Activated T-helper 1 cell treated with anti-CD3 and anti-CD28 coated beads, Interleukin-12 subunit alpha, Interleukin-12 subunit beta, Interleukin-2, Interleukin-4 antibody, amounts not matched to agents 30 ng/mL and 10 ng/mL and 1 ng/mL, durations not matched to agents 14 hours and 24 hours and 36 hours (primary cell): ENCODE measurements at places on chromosomes 6 and 20. TPM values are rescaled to one million over a fixed set of nuclear protein-coding genes. Genes with fewer than 3 reads are reported as not detected.

GRCh38 chr6:128446497-128446896, 73.9 kb downstream of the PTPRK start:
- no peaks in the 10 kb centered on the region for H3K36me3 ChIP-seq
- H3K4me1 ChIP-seq, result no peaks in the 10 kb centered on the region
- DNase-seq, result no peak
- no peak overlapping the region for H3K4me3 ChIP-seq

GRCh38 chr20:37994512-37994911, 38.7 kb downstream of the TTI1 start:
- peaks cover 33% of the 10 kb centered on the region for H3K36me3 ChIP-seq
- no peak overlapping the region for H3K27ac ChIP-seq
- H3K4me3 ChIP-seq, result no peak overlapping the region
- DNase-seq, result no peak

- H3K4me3 ChIP-seq, result peak overlapping the region; percentile 100
- DNase-seq, result peak; percentile 90
- peaks cover 63% of the 10 kb centered on the region for H3K4me1 ChIP-seq
- peaks cover 38% of the 10 kb centered on the region for H3K36me3 ChIP-seq
Measured at GRCh38 chr6:31462964-31463870, 34.7 kb upstream of the MICB start.

DNA sequence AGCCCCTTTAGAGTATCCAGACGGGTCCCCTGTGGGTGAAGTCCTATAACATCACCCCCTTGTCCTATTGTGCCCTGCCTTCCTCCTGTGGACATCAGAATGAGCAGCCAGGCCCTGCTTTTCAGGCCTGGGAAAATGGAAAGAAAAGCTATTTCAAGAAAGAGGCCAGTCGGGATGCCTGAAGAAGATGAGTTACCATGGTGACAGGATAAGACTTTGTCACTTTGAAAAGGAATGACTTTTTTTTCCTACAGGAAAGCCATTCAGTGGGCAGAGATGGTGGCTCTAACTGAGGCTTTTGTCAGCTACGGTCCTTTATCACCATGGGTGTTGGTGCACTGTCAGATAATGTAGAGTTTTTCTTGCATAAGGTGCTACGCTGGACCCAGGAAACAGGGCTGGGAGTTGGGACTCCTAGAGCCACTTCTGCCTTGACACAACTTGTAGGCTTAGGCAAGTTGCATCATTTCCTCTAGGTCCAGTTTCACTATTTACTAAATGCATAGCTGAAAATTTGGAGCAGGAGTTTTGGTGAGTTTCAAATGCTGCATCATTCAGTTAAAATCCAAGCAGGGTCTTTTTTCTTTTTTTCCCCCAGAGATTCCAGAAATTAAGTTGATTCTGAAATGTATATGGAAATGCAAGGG, 293.6 kb upstream of the PRND start:
- H3K27ac ChIP-seq, result no peak overlapping the region
- no peak overlapping the region for H3K4me3 ChIP-seq
- H3K36me3 ChIP-seq, result peaks cover 2% of the 10 kb centered on the region

DNA sequence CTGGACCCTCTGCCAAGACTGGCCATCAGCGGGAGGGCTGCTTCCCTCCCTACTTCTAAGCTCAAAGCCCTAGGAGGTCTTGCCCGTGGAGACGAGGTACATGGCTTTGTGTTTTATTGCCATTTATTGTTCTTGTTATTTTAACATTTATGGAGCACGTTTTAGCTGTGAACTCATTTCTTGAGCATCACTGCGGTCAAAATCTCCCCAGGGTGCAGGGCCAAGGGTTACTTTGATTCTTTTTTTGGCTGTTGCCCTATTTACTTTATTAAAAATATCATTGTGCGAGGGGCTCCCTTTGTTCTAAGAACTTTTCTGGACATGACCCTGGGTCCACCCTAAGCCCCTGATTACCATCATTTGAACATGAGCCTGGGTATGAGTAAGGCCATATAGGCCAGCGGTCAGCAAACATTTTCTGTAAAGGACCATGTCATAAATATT, 51.6 kb downstream of the EYA2 start:
- H3K4me3 ChIP-seq, result no peak overlapping the region
- no peak overlapping the region for H3K27ac ChIP-seq
- H3K36me3 ChIP-seq, result no peaks in the 10 kb centered on the region
- DNase-seq, result no peak

- no peak overlapping the region for H3K27ac ChIP-seq
- no peak overlapping the region for H3K4me3 ChIP-seq
- no peaks in the 10 kb centered on the region for H3K4me1 ChIP-seq
- no peak for DNase-seq
Measured at GRCh38 chr6:46451343-46451742, 39.9 kb downstream of the RCAN2 start.

DNA sequence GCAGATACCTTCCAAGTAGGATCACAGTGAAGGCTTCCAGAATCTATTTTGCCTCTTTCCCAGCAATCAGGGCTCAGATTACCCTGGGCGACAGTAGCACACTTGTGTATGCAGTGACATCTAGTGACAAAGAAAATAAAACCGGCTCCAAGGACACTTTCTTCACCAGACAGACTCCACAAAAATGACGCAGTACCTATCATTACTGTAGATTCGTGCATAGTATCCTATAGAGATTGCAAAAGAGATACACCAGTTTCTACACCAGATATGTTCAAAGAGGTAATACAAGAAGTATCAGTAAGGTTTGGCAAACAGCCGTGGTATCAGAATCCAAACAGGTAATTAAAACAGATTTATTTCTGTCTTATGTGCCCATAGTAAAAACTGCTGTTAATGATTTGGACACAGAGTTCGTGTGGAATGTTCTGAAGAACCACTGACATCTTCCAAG, 600.4 kb upstream of the JAG1 start:
- H3K4me3 ChIP-seq, result no peak overlapping the region
- no peaks in the 10 kb centered on the region for H3K4me1 ChIP-seq
- no peak overlapping the region for H3K27ac ChIP-seq
- H3K36me3 ChIP-seq, result no peaks in the 10 kb centered on the region

Gene SEMG1
- not detected in 2 replicates for total RNA-seq

Gene ANKEF1
- 0.26 and 0.32 TPM in 2 replicates for total RNA-seq

Gene RAB44
- 0.05 and 0.10 TPM in 2 replicates for total RNA-seq

Gene DEF6
- total RNA-seq, result 123 and 125 TPM in 2 replicates

Gene HS3ST5
- not detected in 2 replicates for total RNA-seq

Gene CDH4
- not detected in 2 replicates for total RNA-seq

Gene CDSN
- not detected in 2 replicates for total RNA-seq

Gene CNPY3
- 47.2 and 49.2 TPM in 2 replicates for total RNA-seq
